ENCODE measurements at places on chromosomes 3 and 15.
A peak's percentile ranks its signal among the peaks of the same experiment; 100 is the strongest.

- DNase-seq = peak; percentile 55
Measured at GRCh38 chr3:158519776-158520175, 51.2 kb upstream of the MLF1 start.

- DNase-seq = no peak
Measured at GRCh38 chr3:50171540-50172301, 16.6 kb downstream of the SEMA3F start.

GRCh38 chr3:166360720-166361119 is 523.5 kb upstream of the BCHE start:
- DNase-seq = no peak

- no peak for DNase-seq
Measured at GRCh38 chr3:169144270-169144669, 519.2 kb downstream of the MECOM start.

- DNase-seq = no peak
Measured at GRCh38 chr3:62678841-62679240, 196.4 kb downstream of the CADPS start.

GRCh38 chr3:119375106-119375505 is 80.9 kb downstream of the ARHGAP31 start:
- no peak for DNase-seq

DNA sequence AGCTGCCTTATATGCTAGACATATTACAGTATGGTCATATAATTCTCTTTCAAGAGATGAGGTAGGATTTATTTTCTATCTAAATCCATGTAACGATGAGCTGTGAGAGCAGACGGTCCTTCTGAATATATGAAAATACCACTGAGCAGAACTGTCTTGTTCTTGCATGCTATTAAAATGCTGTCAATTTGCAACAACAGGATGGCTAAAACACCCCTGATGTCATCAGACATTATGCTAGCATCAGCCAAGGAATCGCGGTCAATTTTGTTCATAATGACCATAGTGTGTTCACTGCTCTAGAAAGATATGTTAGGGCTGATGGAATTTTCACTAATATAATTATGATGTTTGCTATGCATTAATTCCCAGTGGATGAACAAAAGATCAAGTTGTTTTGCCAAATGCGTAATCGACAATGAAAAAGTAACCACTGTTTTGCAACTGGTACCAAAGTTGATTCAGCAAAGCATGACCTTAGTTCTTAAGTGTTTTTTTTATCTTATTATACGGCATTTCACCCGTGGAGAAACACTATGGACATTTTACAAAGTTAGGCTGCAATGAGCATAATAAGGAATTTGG is 765.4 kb upstream of the NR2F2 start:
- no peak for DNase-seq

DNA sequence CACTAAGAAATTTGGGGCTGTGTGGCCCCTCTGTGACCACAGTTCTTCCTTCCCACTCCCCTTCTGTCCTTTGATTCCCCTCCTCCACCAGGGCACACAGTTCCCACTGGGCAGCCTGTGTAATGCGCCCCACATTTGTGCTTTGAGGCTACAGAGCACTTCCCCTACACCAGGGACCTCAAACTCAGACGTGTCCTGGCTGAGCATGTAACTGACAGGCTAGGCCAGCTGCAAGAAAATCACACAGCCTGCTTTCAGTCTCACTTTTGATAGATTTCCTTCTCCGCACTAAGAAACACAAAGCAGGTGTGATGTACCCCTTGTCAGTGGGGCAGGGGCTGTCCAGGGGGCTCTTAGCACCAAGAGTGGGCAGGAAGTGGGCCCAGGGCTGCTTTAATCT is 29.6 kb downstream of the PRKCD start:
- no peak for DNase-seq

DNA sequence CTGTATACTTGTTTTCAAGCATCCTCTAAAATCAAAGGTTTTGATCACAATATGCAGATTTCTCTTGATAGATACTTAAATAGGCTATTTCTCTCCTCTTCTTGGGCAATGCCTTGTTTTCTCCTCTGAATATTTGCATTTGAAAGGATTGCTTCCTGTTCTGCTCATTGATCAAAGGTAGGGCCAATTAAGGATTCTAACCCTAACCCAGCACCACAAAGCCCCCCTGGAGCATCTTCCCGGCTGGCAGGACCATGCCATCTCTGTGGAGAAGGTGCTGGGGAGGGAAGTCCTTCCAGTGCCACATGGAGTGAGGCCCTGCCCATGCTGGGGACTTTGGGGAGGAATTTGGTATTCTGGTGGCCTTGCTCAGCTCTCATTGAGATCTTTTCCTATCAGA is 11.3 kb upstream of the NIPA2 start:
- no peak for DNase-seq

DNA sequence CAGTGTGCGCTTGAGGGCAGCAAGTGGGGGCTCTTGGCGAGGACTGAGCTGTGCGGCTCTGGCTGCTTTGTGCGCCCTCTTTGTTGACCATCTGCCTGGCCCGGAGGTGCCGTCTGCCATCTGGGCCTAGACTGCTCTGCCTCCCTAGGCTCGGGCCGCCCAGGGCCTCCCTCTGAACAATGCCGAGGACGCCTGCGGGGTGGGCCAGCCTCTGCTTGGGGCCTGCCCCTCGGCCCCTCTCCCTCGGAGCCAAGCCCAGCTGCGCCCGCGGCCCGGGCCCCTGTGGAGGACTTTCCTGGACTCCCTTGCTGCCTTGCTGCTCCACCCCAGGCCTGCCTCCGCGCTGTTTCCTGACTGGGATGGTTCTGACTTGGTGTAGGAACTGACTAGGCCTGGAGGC is 31.9 kb upstream of the SPSB4 start:
- DNase-seq = no peak

DNA sequence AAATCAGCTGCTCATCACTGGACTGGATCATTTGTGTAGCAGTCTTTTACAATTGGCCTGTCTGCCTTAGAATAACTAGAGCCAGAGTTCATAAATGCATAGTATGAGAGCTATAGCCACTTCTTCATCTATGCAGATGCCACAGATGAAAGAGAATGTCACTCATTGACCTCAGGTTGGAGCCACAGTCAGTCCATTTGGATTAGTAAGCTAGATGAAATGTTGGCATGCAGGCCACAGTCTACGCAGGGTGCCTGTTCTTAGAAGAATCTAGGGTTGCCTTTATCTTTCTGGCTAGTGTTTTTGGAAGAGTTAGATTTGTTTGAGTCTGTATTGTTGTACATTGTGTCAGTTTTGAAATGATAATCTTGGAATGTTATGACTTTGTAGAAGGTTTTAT is 25.4 kb upstream of the EDEM1 start:
- no peak for DNase-seq

GRCh38 chr3:10957976-10958749 is 34.4 kb upstream of the SLC6A1 start:
- DNase-seq = no peak

DNA sequence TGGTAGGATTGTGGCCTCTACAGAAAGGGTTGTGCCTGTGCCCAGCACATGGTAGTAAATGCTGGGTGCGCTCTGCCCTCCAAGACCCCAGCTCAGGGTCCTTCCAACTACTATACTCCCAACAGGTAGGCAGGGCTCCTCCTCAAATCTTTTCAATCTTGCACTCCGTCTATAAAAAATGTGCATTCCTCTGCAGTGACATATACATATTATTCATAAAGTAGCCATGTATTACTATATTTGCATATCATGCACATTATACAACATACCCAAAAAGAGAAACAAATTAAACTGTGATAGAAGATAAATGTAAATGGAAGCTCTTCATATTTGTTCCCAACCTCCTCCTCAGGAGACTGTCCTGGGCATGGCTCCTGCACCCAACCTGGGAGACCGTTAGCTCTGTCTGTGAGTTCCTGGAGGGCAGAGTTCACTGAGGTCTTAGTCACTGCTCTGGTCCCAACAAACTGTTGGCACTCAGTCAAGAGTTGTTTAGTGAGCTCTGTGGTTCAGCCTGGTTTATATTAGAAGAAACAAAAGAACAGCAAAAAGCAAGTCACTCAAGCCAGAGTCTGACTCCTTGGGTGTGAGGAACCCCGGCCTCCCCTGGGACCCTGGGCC is 47.7 kb upstream of the GRIP2 start:
- no peak for DNase-seq

GRCh38 chr3:157265931-157266330 is 106.0 kb upstream of the CCNL1 start:
- DNase-seq = no peak

Data from suppressor macrophage (primary cell).